Cerebellar nuclear complex (tissue), 1 donor: ENCODE measurements at places on chromosomes 11 and 22.

DNA sequence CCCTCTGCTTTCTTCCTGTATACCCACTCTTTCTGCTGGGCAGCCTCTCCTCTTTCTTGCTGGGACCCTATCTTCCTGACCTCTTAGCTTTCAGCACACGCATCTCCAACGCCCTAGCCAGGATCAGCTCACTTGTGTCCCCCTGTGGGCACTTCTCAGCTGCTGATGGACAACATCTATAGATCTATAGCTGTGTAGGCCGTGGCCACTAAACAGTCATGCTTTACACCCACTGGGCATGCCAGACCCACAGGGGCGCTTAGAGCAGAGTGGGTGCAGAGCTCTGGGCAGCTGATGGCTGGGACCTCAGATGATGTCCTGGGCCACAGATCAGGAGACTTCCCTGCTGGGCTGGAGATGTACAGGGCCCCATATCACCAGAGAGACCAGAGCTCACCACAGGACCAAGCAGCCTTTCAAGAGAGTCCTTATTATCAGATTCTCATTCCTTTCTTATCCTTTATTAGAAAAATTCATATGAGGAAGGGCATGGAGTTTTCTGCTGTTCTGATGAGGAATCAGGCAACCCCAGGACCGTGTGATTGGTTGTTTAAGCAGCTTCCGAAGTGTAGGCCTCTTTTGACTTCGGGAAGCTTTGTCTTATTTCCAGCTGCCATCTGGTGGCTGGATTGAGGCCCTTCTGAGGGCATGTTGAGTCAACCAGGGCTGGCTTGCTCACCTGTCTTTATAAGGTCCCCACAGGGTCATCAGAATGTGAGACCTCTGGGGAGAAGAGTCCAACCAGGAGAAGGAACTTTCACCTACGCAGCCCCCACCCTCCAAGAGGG, 60.5 kb downstream of the OSBP2 start:
- DNase-seq = peak; percentile 48

- DNase-seq = no peak
Observed at GRCh38 chr11:93689240-93689639, 27.8 kb downstream of the CEP295 start.

DNA sequence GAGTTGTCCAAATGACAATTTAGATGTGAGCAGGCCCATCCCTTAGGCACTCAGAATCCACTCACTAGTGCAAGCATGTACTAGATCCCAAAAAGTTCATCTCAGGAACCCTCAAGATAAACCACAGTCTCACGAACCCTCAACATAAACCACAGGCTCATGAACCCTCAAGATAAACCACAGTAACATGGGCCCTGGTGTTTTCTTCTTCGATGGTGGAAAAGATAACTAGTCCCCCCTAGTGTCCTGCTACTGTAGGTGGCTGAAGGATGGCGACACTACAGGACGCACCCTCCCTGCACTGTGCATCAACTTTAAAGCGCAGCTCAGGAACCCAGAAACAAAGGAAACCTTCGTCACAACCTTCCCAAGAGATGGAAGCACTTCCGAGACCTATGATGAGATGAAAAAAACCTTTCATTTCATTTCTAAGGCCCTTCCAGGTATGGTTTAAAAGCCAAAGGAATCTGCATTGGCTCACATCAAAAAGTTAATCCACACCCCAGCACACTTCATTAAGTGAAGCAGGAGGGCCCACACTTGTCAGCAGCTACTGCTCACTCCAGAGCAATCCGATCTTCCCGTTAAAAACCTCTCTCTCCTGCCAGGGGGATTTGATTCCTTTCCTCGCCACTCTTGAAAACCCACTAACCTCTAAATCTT, 2.4 kb downstream of the LARGE1 start:
- DNase-seq = no peak

GRCh38 chr11:109222761-109223160, 199.2 kb upstream of the C11orf87 start:
- no peak for DNase-seq

DNA sequence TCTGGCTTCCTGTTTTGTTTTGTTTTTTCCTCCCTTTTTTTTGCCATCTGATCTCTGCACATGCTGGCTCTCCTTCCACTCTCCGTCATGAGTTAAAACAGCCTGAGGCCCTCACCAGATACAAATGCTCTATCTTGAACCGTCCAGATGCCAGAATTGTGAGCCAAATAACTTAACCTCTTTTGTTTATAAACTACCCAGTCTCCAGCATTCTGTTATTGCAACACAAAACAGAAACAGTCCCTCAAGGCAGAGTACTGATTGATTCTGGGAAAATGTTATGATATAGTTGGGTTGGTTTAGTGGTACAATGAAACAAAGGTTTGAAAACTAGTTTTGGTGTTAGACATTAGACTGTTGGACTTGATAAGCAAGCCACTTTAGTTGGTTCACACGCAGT, 1390.0 kb upstream of the RAG2 start:
- DNase-seq = no peak

DNA sequence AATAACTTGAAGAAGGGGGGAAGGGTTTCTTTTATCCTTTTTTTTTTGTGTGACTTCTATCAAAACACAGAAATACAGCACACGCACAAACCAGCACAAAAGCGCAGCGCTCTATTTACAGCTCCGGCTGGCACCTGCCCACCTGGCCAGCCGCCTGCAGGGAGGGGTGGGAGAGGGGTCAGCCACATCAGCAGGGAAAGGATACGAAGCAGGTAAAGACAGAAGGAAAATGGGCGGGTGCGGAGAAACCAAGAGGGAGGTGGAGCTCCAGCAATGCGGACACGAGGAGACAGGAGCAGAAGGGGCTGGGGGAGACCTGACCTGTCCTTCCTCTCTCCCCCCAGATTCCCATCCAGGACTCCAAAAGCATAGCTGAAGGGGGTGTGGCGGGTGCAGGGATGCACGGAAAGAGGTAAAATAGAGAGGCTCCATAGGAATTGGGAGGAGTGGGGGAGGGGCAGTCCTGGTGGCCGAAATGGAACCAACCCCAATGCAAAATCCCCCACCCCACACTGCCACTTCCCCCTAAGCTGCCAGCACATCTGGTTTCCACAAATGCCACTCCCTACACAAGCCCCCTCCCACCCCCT, 14.1 kb downstream of the CXCR5 start:
- no peak for DNase-seq

- DNase-seq = no peak
Observed at GRCh38 chr11:112903340-112903739, 57.9 kb upstream of the NCAM1 start.

DNA sequence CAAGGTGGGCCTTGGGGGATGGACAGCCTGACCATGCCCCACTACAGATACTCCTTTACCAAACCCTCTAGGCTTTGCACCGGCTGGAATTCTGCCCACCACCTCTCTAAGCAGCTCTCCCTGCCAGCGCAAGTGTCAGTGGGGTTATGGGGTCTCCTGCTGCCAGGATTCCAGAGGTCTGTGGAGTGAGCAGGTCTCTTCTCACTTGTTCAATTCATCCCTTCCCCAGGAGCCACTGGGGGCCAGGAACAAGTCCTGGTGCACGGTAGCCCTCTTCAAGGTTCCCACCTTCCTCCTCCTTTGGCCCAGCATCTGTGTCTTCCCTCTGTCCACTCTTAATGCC, 30.5 kb downstream of the CCDC15 start:
- no peak for DNase-seq

GRCh38 chr11:11366793-11367192, 13.7 kb upstream of the CSNK2A3 start:
- no peak for DNase-seq

DNA sequence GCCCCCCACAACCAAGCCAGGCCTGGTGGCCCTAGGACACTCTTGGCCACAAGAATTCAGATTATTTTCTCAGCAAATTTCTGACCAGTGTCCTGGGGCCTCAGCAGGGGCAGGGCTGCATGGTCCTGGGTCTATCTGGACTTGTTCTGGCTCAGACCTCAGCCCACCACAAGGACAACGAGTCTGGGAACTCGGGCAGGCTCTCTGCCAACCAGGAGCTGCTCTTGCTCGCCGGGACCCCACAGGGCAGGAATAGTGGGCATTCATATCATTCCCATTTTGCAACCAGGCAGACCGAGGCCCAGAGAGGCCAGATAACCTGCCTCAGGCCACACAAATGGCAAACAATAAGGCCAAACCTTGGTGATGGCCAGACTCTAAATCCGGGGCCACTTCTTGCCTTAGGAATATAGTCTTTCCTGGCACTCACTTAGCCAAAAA, 75.4 kb upstream of the WNT7B start:
- DNase-seq = no peak

GRCh38 chr11:90493379-90493778, 270.5 kb upstream of the CHORDC1 start:
- DNase-seq = no peak

DNA sequence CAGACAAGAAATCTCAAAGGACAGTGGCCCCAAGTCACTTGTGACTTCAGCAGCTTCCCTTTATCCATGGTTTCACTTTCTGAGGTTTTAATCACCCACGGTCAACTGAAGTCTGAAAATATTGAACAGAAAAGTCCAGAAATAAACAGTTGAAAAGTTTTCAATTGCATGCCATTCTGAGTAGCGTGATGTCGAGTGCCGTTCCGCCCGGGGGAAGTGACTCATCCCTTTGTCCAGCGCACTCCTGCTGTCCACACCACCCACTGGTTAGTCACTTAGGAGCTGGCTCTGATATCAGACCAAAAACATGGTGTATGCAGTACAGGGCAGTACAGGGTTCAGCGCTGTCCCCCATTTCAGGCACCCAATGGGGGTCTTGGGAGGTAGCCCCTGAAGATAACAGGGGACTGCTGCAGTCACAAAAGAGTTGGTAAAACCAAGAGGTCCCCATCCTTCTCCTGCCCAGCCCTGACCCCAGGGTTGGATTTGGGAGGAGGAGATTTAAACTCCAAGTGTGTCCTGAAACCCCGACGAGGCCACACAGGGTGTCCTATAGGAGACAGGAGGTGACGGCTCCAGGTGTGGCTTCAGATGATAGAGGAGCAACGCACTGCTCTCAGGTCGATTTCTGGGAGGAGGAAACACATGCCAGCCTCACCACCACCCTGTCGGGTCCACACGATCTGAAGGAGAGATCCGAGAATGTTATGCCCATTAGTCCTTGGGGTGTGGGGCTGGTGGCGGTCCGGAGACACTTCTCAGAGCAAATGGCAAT, 390.1 kb downstream of the CTTN start:
- DNase-seq = no peak

GRCh38 chr11:47236482-47236881, 12.1 kb downstream of the ACP2 start:
- no peak for DNase-seq

DNA sequence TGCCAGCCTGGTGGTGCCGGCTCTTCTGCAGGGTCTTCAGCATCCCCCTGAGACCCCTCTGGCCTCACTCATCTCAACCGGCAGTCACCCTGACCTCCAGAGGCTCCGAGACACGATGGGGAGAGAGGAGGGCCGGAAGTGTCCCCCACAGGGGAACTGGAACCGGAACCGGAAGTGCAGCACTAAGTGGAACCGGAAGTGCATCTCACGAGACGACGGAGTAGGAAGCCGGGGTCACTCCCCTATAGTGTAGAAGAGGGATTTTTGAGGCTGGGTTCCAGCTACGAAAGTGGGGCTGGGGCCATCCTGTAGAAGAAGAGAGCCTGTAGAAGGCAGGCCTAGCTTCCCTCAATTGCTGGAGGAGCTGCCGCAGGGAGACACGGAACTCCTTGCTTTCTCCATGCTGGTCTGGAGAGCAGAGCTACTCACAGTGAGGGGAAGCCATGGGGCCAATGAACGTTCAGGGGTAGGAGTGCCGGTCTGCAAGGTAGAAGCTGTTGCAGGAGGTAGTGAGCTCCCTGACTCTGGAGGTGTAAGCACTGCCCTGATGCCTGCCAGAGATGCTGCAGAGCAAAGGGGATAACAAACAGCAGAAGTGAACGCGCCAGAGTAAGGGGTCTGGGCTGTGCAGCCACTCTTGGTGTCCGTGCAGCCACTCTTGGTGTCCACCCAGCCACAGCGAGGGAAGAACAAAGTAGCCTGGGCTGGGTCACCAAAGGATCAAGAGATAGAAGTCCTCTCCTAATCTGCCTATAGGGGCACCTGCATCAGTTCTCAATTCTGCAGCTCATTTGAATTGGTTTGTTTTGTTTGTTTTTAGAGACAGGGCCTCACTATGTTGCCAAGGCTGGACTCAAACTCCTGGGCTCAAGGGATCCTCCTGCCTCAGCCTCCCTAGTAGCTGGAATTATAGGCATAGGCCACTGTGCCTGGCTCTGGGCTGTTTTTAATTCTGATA, 21.9 kb downstream of the SCUBE1 start:
- no peak for DNase-seq

GRCh38 chr11:28268925-28269324, 160.7 kb downstream of the METTL15 start:
- DNase-seq = no peak

- no peak for DNase-seq
Observed at GRCh38 chr11:118619444-118620197, 12.2 kb downstream of the PHLDB1 start.

- DNase-seq = no peak
Observed at GRCh38 chr11:1305501-1306056, 3.9 kb downstream of the TOLLIP start.

GRCh38 chr22:17570851-17571631, 7.7 kb downstream of the SLC25A18 start:
- DNase-seq = no peak

- no peak for DNase-seq
Observed at GRCh38 chr11:86519064-86519911, 144.6 kb downstream of the CCDC81 start.

GRCh38 chr11:35245056-35245455, 106.1 kb downstream of the CD44 start:
- no peak for DNase-seq

GRCh38 chr11:72812967-72813739, 1.1 kb upstream of the ATG16L2 start:
- no peak for DNase-seq

- no peak for DNase-seq
Observed at GRCh38 chr11:105297463-105297862, 157.9 kb upstream of the CARD18 start.

DNA sequence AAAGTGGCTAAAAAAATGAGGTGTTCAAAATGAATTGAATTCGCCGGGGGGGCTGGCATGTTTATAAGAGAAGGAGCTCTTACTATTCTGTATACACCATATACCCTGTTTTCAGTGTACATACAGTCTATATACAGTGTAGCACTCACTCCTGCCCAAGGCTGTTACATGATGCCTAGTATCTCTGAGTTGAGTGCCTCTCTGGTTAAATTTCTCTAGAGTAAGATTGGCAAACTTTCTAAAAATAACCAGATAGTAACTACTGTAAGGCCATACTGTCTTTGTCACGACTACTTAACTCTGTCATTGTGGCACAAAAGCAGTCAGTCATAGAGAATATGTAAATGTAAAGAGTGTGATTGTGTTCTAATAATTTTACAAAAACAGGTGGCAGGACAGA, 58.1 kb downstream of the PHF21A start:
- no peak for DNase-seq

GRCh38 chr22:46098525-46099475, 51.5 kb upstream of the PPARA start:
- no peak for DNase-seq

- no peak for DNase-seq
Observed at GRCh38 chr22:34776817-34777216, 289.1 kb upstream of the ISX start.

- DNase-seq = no peak
Observed at GRCh38 chr11:73267122-73267846, 4.9 kb upstream of the P2RY6 start.

- no peak for DNase-seq
Observed at GRCh38 chr11:117824571-117825537, at the start of gene FXYD2. TSS of gene FXYD2 (minus strand) at chr11:117824744. CDS start at chr11:117824678, 66 bp downstream.

- no peak for DNase-seq
Observed at GRCh38 chr11:47532597-47533213, 20.2 kb downstream of the CELF1 start.
